ENCODE measurements at places on chromosomes 7 and 10.

GRCh38 chr10:71396711-71397295 lies at the start of gene CDH23:
TSS of gene CDH23 (plus strand) at chr10:71396920. CDS start at chr10:71439832, 42,912 bp downstream.
- DNase-seq = no peak

DNA sequence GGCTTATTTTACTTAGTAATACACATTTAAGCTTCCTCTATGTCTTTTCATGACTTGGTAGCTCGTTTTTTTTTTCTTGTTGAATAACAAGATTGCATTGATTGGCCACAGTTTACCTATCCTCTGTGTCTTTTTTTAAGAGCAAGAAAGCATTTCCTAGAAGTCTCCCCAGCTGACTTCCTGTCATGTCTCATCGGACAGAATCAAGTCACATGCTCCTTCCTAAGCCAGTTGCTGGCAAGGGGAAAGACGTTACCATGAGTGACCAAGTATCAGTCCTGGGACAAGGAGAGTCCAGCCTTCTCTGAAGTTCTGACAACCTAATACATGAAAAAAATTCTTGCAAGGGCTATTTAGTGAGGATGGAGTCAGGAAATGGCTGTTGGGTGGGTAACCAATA lies 24.9 kb upstream of the SFRP5 start:
- no peak for DNase-seq

DNA sequence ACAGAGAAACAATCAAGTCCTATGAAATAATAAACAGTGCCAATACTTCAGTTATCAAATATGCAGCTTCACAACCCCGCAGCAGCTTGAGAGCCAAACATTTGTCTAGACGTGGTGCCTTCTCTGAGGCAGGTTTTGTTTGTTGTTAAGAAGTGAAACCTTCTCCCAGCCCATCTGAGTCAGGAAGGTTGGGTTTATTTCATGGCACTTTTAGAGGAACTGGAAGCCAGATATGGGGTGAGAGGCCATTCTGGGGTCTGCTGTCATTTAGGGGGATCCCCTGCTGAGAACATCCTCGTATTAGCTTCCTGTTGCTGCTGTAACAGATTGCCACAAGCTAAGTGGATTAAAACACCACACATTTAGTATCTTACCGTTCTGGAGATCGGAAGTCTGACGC lies 113.6 kb downstream of the GRK5 start:
- no peak for DNase-seq

- DNase-seq = no peak
Observed at GRCh38 chr10:51999096-51999495, 299.7 kb upstream of the CSTF2T start.
